ENCODE measurements at places on chromosomes 7 and 10.

- no peak overlapping the region for H3K27ac ChIP-seq
- H3K36me3 ChIP-seq, result no peaks in the 10 kb centered on the region
- peaks cover 96% of the 10 kb centered on the region for H3K27me3 ChIP-seq
- no peak overlapping the region for H3K4me3 ChIP-seq
Observed at GRCh38 chr10:101144053-101144452, 13.0 kb downstream of the TLX1 start.

DNA sequence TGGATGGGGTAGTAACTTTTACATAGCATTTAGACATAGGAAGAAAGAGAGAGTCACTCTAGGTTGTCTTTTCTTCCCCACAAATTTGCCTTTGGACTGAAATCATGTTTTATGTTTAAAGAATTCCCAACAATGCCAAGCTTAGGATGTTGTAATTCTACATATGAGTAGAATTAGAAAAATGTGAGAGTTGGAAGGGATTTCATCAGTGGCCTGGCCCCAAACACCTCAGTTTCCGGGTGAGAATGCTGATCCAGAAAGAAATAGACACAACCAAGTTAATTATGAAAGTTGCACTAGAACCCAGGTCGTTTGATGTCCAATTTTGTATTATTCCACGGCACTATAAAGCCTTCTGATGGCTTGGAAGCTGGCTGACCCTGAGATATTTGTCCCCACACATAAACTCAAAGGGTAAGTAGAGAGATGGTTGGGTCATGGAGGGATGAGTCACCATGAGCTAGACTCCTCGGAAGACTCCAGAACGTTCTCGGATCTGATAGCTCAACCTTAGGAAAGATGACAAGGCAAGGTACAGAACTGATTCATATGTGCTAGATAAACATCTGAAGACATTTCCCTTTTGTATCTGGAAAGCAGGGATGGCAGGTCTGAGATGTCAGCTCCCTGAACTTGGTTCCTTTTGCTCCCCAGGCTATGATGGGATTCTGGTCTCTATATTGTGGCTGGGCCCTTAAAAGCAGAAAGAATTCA is 48.8 kb upstream of the SLC35B4 start:
- no peak overlapping the region for H3K4me3 ChIP-seq
- no peaks in the 10 kb centered on the region for H3K36me3 ChIP-seq
- peak; percentile 10 for DNase-seq
- no peaks in the 10 kb centered on the region for H3K27me3 ChIP-seq
- no peak overlapping the region for H3K27ac ChIP-seq
- peaks cover 10% of the 10 kb centered on the region for H3K4me1 ChIP-seq

DNA sequence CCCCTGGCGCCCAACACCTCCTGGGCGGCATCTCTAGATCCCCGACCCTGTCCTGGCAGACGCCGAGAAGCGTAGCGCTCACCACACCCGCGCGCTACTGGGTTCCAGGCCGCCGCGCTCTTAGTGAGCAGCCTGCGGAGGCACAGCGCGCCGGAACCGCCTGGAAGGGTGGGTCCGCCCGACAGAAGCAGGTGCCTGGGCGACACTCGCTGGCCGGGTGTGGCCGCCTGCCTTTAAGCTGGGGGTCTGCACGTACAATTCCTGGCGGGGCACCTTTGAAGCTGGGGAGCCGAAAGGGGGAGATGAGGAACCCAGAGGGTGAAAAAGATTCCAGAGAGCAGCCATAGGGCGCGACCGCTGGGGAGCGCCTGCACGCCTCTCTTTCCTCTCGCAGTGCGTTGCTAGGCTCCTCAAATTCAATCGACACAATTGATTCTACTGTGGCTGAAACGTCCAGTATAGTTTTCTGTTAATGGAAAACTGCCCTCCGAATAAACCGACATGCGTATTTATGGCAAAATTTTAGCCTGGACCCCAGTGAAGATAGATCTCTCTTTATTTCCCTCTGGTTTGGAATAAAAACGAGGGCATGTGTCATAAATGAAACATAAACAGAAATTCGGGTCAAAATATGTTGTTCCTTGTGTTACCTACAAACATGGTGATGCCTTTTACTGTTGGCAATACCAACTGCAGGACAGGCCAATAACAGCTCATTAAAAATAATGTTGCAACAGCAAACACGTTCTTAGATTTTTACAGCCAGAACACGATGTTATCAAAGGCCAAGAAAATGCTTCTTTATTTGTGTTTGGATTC is 4.6 kb downstream of the HMX3 start:
- H3K4me3 ChIP-seq, result no peak overlapping the region
- H3K36me3 ChIP-seq, result no peaks in the 10 kb centered on the region
- H3K27me3 ChIP-seq, result peaks cover 7% of the 10 kb centered on the region
- H3K27ac ChIP-seq, result no peak overlapping the region

GRCh38 chr7:101733713-101734475 is 83.5 kb upstream of the CUX1 start:
- no peaks in the 10 kb centered on the region for H3K4me1 ChIP-seq
- H3K36me3 ChIP-seq, result no peaks in the 10 kb centered on the region
- peak overlapping the region; percentile 80 for H3K27ac ChIP-seq

DNA sequence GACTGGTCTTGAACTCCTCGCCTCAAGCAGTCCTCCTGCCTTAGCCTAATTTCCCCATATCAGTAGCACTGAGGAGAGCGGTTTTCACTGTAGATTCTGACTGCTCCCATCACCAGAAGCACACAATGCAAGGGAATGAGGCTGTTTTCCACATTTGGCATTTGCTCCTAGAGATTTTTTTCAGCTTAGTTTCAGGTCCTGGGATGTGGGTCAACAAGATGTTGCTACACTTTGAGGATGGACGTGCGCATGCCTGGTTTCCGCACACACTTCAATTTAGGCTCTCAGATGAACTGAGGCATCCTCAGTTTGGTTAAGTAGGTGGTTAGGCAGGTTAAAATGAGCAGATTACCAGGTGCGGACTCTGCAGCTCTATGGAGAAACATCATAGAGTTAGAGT is 287.1 kb upstream of the LYZL1 start:
- H3K4me3 ChIP-seq, result no peak overlapping the region
- DNase-seq, result no peak
- H3K4me1 ChIP-seq, result no peaks in the 10 kb centered on the region
- H3K36me3 ChIP-seq, result no peaks in the 10 kb centered on the region
- H3K27me3 ChIP-seq, result no peaks in the 10 kb centered on the region
- no peak overlapping the region for H3K27ac ChIP-seq

DNA sequence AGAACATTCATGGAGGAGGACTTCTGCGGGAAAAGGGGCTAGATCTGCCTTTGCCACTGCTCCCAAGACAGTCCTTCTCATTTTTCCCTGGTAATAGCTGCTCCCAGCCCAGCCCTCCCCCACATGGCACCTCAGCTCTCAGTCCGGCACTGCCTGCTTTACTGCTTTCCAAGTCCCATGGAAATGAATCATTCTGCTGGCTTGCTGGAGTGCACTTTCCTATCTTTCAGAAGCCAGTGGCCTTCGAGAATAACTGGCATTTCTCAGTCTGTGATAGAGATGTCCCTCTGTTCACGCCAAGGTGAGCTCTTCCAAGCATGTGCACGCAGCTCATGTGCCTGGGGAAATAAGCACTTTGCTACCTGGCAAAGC is 61.4 kb downstream of the SYPL1 start:
- no peak overlapping the region for H3K4me3 ChIP-seq
- H3K36me3 ChIP-seq, result no peaks in the 10 kb centered on the region
- H3K27me3 ChIP-seq, result no peaks in the 10 kb centered on the region
- H3K4me1 ChIP-seq, result no peaks in the 10 kb centered on the region
- no peak overlapping the region for H3K27ac ChIP-seq

DNA sequence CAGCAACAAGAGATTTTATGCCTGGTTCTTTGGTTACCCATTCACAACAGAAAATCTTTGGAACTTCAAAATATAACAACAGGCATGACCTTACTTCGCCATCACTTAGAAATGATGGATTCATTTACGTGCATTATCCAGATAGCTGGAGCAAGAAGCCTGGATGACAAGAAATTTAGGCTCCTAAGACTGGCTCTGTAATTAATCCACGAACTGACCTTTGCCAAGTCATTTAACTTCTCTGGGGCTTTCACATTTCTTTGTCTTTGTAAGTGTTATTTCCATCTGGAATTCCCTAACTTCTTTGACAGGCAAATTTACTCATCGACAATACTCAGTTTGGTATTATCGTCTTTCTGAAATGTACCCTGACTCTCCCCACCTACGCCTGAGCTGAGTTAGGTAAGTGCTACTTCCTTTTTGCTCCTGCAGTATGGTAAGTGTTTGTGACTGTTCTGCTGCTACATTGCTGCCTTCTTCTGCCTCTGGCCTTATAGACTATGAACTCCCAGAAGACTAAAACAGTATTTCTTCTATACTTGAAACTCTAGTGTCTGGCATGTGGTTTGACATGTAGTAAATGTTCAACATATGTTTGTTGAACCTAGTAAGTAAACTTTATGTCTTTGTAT is 5.5 kb upstream of the MDFIC start:
- H3K27ac ChIP-seq, result no peak overlapping the region
- no peak for DNase-seq
- no peaks in the 10 kb centered on the region for H3K27me3 ChIP-seq
- H3K4me1 ChIP-seq, result peaks cover 4% of the 10 kb centered on the region
- no peak overlapping the region for H3K4me3 ChIP-seq

GRCh38 chr7:103499976-103500375 is 54.0 kb upstream of the SLC26A5 start:
- H3K4me1 ChIP-seq, result no peaks in the 10 kb centered on the region
- H3K36me3 ChIP-seq, result no peaks in the 10 kb centered on the region
- H3K27ac ChIP-seq, result no peak overlapping the region
- no peaks in the 10 kb centered on the region for H3K27me3 ChIP-seq

GRCh38 chr10:96450529-96451207 is 63.1 kb downstream of the TLL2 start:
- no peak overlapping the region for H3K27ac ChIP-seq
- no peaks in the 10 kb centered on the region for H3K4me1 ChIP-seq
- H3K27me3 ChIP-seq, result no peaks in the 10 kb centered on the region
- no peak for DNase-seq
- H3K36me3 ChIP-seq, result no peaks in the 10 kb centered on the region
- H3K4me3 ChIP-seq, result no peak overlapping the region

- no peak overlapping the region for H3K27ac ChIP-seq
- no peak overlapping the region for H3K4me3 ChIP-seq
- peak; percentile 2 for DNase-seq
- no peaks in the 10 kb centered on the region for H3K27me3 ChIP-seq
- no peaks in the 10 kb centered on the region for H3K36me3 ChIP-seq
Observed at GRCh38 chr10:106355450-106355849, 809.1 kb downstream of the SORCS1 start.

GRCh38 chr7:158707610-158708009 is 3.0 kb upstream of the NCAPG2 start:
- DNase-seq, result no peak
- H3K4me3 ChIP-seq, result no peak overlapping the region
- H3K27ac ChIP-seq, result no peak overlapping the region

DNA sequence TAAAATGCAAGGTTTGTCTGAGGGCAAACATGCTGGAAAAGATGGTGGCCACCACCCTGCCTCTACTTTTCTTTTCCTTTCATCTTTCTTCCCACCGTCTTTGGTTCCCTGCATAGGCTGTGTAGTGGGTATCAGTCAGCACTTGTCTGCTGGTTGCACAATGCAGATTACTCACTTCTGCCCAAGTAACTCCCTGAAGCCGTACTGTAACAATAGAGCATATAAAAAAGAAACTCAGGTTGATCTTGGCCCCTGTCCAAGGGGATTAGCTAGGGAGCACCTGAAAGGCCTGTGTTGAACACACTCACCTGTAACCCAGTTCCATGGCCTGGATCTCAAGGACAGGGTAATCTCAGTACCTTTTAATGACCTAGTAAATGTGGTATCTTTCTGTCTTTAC is 533.0 kb upstream of the GALNT17 start:
- H3K36me3 ChIP-seq, result no peaks in the 10 kb centered on the region
- H3K27me3 ChIP-seq, result no peaks in the 10 kb centered on the region
- no peak overlapping the region for H3K27ac ChIP-seq
- no peaks in the 10 kb centered on the region for H3K4me1 ChIP-seq
- DNase-seq, result no peak
- no peak overlapping the region for H3K4me3 ChIP-seq

- no peaks in the 10 kb centered on the region for H3K4me1 ChIP-seq
- H3K36me3 ChIP-seq, result no peaks in the 10 kb centered on the region
- no peak overlapping the region for H3K27ac ChIP-seq
- no peak for DNase-seq
Observed at GRCh38 chr10:131733596-131733995, 167.2 kb upstream of the PPP2R2D start.

GRCh38 chr10:75782463-75783248 is 351.2 kb downstream of the LRMDA start:
- H3K27ac ChIP-seq, result no peak overlapping the region
- no peaks in the 10 kb centered on the region for H3K4me1 ChIP-seq
- no peaks in the 10 kb centered on the region for H3K27me3 ChIP-seq
- DNase-seq, result no peak
- no peak overlapping the region for H3K4me3 ChIP-seq
- H3K36me3 ChIP-seq, result no peaks in the 10 kb centered on the region

DNA sequence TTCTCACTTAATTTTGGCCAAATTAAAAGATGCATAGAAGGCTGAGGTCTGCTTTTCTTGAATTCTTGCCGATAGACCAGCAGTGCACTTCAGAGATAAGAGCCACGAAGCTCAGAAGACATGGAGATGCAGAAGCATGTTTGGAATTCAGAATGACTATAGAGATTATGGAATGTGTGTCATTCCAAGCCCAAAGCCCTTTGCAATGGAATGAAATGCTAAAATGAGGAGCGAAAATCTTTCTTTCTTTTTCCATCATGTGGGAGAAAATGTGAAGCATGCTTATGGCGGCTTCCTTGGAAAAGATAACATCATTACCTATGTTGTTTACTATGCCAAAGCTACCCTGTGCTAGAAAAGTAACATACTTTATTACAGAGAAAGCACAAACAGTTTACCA is 257.0 kb upstream of the RNF32 start:
- H3K36me3 ChIP-seq, result no peaks in the 10 kb centered on the region
- H3K27ac ChIP-seq, result no peak overlapping the region
- H3K4me1 ChIP-seq, result no peaks in the 10 kb centered on the region
- no peak for DNase-seq
- no peak overlapping the region for H3K4me3 ChIP-seq

DNA sequence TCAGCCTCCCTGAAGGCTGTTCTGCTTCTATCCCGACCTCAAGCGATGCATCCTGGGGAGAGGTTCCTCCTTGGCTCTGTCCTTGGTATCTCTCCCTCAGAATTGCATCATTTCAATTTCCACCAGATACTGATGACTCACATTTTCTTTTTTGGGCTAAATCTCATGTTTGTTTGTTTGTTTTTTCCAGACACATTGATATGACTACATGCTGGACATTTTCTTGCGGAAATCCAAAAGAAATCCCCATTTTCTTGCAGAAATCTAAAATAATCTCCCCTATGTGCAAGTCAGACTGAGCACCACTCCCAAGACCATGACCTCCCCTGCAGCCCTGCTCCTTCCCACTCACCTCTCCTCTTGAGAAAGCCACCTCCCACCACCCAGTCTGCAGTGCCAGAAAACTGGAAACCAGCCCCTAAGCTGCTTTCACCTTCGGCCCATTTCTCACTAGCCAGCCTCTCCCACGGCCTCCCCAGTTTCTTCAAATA is 260.2 kb upstream of the PRKCQ start:
- no peaks in the 10 kb centered on the region for H3K27me3 ChIP-seq
- H3K4me3 ChIP-seq, result no peak overlapping the region
- DNase-seq, result no peak

Measured in lung (tissue), 17 donors.